NCI-H510A treated with DMSO at 0.1 percent for 48 hours (cell line): ENCODE measurements at places on chromosomes 6 and 20.

GRCh38 chr6:169014211-169015197, 239.1 kb downstream of the THBS2 start:
- DNase-seq: no peak

DNA sequence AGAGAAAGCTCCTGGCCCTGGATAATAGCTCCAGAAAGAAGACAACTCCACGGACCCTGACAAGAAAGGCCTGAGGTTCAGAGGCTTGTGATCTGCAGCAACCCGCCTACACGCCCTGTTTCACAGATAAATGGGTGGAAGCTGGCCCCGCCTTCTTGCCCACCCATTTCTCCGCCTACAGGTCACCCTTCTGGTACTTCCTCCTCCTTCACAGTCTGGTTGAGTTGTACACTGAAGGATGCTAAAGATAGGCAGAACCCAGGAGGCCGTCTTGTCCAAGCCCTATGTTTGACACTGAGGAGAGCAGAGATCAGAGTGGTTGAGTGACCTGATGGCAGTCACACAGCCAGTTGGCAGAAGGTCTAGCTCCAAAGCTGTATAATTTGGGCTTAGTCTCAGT, 34.2 kb upstream of the MDGA1 start:
- DNase-seq: peak; percentile 4

DNA sequence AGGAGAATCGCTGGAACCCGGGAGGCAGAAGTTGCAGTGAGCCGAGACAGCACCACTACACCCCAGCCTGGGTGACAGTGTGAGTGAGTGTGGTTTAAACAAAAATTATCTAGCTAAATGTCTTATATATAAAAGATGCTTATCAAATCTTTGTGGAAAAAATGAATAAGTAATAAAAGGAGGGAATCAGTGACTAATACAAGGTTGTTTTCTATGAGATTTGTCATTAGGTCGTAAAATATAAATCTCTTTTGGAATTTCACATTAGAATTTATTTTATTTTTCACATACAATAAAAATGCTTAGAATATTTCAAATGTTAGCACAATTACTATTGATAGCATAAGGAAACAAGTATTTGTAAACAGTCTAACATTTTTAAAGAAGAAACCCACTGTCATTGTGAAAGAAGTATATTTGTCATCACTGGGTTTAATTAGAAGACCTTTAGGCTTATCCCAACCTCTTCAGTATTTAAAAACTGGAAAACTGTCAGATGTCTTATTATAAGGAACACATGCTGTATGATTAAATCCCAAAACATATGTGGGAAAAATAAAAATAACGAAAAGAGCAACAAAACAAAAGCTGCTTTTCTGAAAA, 47.1 kb downstream of the ASCC3 start:
- DNase-seq: no peak

DNA sequence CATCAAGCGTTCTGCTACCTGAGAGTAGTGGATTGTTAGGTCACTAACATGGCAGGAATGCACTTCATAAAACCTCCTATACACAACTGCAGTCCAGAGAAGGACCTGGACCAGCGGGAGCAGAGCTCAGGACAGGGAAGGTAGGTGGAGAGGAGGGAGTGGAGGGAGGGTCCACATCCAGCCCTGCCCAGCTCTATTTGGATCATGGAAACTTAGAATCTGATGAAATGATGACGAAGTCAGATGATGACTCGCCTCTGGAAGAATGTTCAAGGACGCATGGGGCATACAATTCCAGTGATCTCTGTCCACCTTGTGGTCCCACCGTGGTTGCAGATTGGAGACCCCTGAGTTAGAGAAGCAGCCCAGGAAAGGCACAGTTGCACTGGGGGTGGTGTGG, 68.8 kb downstream of the CLIC5 start:
- DNase-seq: no peak

DNA sequence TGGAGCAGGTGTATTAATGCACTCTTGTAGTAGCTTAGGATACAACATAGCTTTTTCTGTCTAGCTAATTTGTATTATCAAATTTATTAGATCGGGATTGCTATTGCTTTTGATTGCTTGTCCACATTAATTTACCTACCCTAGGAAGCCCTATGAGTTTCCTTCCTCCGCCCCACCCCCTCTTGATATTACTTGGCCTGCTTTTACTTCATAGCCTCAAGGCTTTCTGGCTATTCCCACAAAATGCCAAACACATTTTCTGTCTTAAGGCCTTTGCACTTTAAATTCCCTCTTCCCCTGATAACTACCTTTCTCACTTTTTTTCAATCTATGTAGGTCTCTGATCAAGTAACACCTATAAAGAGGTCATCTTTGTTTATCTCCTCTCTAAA, 99.1 kb upstream of the PRSS16 start:
- no peak for DNase-seq

DNA sequence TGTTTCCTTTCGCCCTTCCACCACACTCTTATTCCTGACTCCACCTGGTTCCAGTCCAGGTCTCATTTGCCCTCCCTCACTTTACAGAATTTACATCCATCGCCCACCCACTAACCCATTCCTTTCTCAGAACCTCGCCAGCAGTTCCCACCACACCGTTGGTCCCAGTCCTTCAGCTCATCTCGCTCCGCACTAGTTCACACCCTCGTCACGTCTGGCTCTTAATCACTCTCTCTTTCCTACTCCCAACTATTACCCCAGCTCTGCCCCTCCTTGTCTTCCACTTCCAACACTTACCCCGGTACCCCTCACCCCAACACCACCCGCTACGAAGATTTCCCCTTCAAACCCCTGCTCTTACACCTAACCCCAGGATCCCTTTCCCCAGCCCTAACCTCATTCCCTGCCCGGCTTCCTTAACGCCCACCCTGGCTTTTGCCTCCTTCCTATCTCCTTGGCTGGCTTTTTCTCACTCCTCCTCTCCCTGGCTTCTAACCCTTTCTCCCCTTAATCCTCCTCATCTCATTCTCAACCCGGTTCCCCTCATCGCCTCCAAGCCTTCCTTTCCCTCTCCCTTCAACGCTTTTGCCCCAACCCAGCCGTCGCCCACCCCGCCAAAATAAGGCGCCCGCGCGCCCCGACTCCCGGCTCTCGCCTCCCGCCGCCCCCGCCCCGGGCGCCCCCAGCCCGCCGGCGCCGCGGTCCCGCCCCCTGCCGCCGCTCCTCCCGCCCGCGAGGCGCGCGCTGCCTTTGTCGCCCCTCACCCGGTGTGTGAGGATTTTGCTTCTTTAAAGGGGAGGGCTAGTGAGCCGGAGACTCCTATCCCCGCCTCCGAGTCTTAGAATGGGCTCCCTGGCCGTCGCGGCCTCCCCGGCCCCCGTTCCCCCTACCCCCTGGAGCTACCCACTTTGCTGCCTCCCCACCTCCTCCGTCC, 542 bp downstream of the USP49 start:
- DNase-seq: peak; percentile 90

- no peak for DNase-seq
Observed at GRCh38 chr6:62146954-62147853, 138.8 kb downstream of the KHDRBS2 start.

- peak; percentile 88 for DNase-seq
Observed at GRCh38 chr20:21099751-21100577, 6.2 kb downstream of the LINC00237 start.
